Right ventricle myocardium superior (tissue), 1 donor: ENCODE measurements at places on chromosomes 2 and 18. TPM values are rescaled to one million over a fixed set of nuclear protein-coding genes. Genes with fewer than 3 reads are reported as not detected.

DNA sequence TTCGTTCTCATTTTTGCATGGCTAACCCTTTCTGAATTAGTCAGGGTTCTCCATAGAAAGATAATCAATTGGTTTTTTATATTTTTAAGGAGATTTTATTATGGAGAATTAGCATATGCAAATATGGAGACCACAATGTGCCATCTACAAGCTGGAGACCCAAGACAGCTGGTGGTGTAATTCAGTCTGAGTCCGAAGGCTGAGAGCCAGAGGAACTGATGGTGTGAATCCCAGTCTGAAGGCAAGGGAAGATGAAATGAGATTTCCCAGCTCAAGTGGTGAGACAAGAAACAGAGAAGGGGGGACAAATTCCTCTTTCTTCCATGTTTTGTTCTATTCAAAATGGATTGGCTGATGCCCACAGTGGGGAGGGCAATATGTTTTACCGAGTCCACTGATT lies 80.7 kb downstream of the PLCL1 start:
- DNase-seq, result no peak

DNA sequence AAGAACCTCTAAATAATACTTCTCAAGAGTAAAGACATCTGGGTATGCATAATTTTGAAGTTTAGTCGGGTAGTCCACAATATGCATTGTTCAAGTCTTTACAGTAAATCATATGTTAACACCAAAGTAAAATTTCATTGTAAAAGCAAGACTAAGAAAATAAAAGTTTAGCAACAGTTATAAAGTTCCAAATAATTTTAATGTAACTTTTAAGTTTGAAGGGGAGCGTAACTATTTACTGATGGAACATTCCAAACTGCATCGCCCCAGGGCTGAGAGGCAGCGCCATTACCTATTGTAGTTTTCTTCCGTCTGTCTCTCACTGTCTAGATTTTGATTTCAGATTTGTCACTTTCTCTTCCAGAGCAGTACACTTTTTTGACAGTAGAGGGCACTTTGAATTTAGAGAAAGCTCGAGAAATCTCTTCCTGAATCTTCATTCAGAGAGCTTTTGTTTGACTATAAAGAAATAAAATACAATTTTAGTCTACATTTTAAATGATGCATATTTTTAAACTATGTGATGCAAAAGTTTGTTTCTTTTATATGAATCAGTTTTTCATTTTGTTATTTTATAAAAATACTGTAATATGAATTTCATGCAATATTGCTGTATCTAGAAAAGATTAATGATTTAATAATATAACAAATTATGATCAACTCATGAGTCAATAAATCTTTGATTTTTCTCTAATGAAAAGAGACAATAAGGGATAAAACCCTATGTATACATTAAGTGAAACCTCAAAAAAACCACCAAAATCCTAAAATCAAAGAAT lies 389.8 kb downstream of the FIGN start:
- no peak for DNase-seq

GRCh38 chr18:79856119-79857007 lies 58.6 kb downstream of the KCNG2 start:
- no peak for DNase-seq

CYP27C1 gene
- not detected for total RNA-seq

NPHP1 gene
- 4.5 TPM for total RNA-seq

DNA sequence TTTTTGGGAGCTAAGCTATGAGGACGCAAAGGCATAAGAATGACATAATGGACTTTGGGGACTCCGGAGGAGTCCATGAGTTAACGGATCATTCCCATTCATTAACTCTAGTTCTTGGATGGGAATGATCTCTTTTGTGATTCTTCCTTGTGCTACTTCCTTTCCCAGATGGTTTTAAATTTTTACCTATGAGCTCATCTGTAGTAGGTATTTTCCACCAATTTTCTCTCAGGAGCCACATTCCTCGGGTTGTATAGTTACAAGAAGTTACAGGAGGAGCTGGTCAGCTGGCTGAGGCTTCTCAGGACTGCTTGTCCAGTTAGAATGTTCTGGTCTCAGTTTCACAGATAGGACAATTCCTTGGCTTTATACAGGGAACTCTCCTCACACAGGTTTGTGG lies 42.9 kb upstream of the LPIN2 start:
- DNase-seq, result no peak

- no peak for DNase-seq
Measured at GRCh38 chr2:201806442-201807170, at the start of gene CDK15. TSS of gene CDK15 (plus strand) at chr2:201806537. CDS start at chr2:201806665, 128 bp downstream.

GRCh38 chr2:10329880-10330699 lies 27.4 kb downstream of the HPCAL1 start:
- no peak for DNase-seq

CFAP221 gene
- total RNA-seq, result 0.67 TPM

ICOS gene
- not detected for total RNA-seq

ANKRD30B gene
- total RNA-seq, result not detected

DNA sequence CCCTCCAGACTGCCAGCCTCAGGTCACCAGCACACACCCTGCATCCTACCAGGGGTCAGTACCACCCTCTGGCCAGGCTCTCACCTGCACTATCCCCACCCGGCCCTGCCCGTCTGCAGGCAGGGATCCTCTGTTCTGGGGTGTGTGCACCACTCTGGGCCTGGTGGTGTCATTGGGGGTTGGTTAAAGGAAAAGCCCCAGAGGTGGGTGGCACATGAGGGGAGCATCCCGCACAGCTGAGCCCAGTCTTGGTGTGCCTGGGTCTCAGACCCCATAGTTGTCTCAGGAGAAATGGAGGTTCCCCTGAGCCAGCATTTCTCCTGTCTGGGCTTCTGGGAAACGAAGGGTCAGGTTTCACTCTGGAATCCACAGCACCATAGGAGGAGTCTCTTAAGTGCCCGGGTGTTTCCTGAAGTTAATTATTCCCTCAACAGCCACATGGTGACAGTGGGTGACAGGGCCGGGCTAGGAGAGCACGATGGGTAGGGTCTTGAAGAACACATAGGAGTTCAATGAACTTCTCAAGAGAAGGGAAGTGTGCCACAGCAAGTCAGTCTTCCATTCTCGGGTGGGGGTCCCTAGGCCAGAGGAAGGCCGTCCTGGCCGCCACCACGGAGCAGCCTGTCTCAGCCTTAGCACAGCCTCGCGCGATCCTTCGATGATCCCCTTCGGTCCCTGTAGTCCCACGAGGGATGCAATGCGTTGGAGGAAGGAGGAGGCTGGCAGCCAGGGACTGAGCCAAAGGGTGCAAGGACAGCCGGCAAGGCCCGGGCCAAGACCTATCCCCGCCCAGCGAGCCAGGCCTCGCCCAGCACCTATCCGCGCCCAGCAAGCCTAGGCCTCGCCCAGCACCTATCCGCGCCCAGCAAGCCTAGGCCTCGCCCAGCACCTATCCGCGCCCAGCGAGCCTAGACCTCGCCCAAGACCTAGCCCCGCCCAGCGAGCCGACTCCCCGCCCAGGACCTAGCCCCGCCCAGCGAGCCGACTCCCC lies 1.1 kb upstream of the FARP2 start:
- DNase-seq, result peak; percentile 94

- DNase-seq, result no peak
Measured at GRCh38 chr2:35447821-35448220, 907.8 kb upstream of the CRIM1 start.

DNA sequence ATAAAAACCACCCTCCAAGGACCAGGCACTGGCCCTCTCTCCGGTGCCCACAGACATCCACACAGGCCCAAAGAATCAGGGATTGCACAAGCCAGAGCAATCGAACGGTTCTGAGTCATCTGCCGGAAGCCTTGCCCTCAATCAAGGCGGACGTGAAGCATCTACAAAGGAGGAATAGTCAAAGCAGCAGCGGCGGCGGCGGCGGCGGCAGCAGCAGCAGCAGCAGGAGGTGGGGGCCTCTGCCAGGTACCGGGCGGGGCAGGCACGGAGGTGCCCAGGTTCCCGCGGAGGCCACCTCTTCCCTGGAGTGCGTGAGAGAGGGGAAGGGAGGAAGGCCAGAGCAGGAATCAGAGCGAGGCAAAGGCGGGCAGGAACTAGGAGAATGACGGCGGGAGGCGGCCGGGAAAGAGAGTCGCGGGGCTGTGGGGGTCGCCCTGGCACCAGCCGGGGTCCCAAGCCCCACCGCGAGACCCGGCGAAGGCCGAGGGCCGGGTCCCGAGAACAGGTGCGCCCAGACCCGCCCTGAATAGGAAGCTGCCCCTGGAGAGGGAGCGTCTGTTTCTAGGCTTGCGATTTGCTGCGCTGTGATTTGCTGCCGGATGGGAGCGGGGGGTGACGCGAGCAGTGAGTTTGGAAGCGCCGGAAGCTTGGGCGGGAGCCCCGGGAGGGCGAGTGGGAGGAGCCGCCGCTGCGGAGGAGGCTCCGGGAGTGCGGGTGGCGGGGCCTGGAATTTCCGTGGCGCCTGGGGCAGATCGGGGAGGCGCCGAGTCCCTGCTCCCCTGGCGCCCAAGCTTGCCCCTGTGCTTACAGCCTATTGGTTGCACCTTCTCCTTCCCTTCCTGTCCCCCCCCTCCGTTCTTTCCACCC lies at the start of gene SERPINB8:
TSS of gene SERPINB8 (plus strand) at position 140 of the 867 bp plus-strand sequence. CDS start 8,228 bp downstream, outside the sequence.
- DNase-seq, result peak; percentile 96

RND3 gene
- total RNA-seq, result 20.4 TPM

GRCh38 chr2:181777734-181778133 lies 97.4 kb upstream of the NEUROD1 start:
- DNase-seq, result no peak

- no peak for DNase-seq
Measured at GRCh38 chr2:74474899-74475298, 2.4 kb upstream of the MRPL53 start.

- DNase-seq, result no peak
Measured at GRCh38 chr18:56678836-56679565, 27.8 kb downstream of the WDR7 start.

DNA sequence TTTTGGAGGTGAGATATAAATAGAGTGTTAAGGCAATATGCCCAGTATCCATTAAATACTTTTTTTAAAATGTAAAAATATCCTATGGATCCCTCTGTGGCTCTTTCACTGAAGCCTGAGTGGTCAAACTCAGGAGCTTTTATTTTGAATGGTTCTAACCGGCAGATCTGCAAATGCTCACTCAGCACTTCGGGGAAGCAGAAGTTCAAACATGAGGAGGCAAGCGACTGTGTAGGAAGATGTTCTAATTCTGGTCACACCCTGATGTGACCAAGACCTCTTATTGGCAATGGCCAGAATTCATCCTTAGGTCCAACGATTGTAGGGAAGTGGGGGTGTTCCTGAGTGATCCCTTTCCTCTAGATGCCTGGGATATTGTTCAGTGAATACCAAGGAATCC lies 168.8 kb downstream of the CDCA7 start:
- DNase-seq, result no peak

DNA sequence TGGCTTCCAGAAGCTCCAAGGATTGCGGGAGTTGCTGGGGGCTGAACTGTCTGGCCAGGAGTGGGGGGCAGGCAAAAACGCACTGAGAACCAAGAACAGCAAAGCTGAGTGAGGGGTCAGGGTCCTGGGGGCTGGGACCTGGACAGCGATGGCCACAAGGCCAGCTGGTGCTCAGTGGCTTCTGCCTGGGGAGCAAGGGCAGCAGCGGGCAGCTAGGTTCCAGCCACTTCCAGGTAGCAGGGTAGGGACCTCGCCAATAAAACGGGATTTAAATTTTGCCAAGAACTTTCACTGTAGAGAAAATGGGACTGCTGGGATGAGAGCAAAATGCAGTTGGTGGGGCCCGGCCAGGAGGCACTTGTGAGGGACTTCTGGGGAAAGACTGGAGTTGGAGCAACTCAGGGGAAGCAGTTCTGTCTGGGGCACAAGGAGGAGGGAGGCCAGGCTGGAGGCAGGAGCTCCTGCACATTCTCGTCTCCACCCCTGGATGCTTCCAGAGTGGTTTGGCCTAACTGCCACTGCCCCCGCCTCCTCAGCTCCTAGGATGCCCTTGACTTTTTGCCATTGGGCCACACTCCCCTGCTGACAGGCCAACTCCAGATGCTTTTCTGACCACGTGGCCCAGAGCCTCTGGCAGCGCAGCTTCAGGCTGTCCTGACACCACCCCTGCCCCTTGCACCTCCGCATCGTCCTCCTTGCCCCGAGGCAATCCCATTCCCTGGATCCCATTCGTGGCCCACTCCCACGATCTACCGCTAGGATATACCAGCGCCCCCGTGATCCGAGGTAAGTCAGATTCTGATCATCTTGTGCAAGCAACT lies 5.5 kb upstream of the CCDC74A start:
- peak; percentile 74 for DNase-seq

ERICH2 gene
- total RNA-seq, result 0.94 TPM

DNA sequence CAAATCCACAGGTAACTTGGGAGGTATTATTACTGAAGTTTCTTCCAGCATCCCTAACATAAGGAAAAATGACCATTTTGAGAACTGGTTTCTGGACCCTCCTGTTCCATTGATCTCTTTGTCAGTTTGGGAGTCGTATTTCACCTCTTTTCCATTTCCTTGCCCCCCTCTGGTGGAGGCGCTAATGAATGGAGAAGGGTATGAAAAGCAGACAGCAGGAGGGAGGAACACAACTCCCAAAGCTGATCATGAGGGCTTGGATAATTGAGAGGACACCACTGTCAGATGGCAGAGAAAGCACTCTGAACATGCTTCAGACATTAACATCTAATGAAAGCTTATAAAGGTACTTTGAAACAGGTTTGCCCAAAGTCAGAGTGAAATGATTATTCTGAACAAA lies 56.6 kb upstream of the TLK1 start:
- DNase-seq, result no peak

MEP1B gene
- not detected for total RNA-seq

NEU2 gene
- not detected for total RNA-seq

- peak; percentile 77 for DNase-seq
Measured at GRCh38 chr2:238136820-238137537, 1.5 kb upstream of the KLHL30 start.

GRCh38 chr2:230505162-230505561 lies 89.2 kb downstream of the SP100 start:
- DNase-seq, result no peak
